ENCODE measurements at places on chromosomes 13 and 19. TPM values are rescaled to one million over a fixed set of nuclear protein-coding genes. Genes with fewer than 3 reads are reported as not detected.

Gene DIRAS1
- total RNA-seq = 0.16 TPM

- peaks cover 52% of the 10 kb centered on the region for H3K27me3 ChIP-seq
- no peak overlapping the region for H3K4me3 ChIP-seq
- no peaks in the 10 kb centered on the region for H3K36me3 ChIP-seq
- peaks cover 2% of the 10 kb centered on the region for H3K4me1 ChIP-seq
- no peak for DNase-seq
Observed at GRCh38 chr13:111893607-111894443, 173.1 kb upstream of the SOX1 start.

GRCh38 chr19:34323433-34324204 is 41.4 kb upstream of the GPI start:
- DNase-seq = no peak
- H3K36me3 ChIP-seq = peaks cover 17% of the 10 kb centered on the region
- H3K27me3 ChIP-seq = no peaks in the 10 kb centered on the region
- no peak overlapping the region for H3K27ac ChIP-seq
- peaks cover 11% of the 10 kb centered on the region for H3K4me1 ChIP-seq

- no peak overlapping the region for H3K4me3 ChIP-seq
- H3K27me3 ChIP-seq = peaks cover 44% of the 10 kb centered on the region
- no peak overlapping the region for H3K27ac ChIP-seq
Observed at GRCh38 chr13:36758345-36758744, 60.7 kb upstream of the RFXAP start.

- H3K27me3 ChIP-seq = no peaks in the 10 kb centered on the region
- H3K36me3 ChIP-seq = peaks cover 4% of the 10 kb centered on the region
- peak; percentile 68 for DNase-seq
- no peak overlapping the region for H3K27ac ChIP-seq
- peaks cover 11% of the 10 kb centered on the region for H3K4me1 ChIP-seq
- peak overlapping the region; percentile 65 for H3K4me3 ChIP-seq
Observed at GRCh38 chr19:919199-920050, 2.3 kb downstream of the KISS1R start.

Gene NTF4
- total RNA-seq = not detected

GRCh38 chr19:7159105-7159933 is 89.8 kb downstream of the ZNF557 start:
- no peaks in the 10 kb centered on the region for H3K36me3 ChIP-seq
- H3K4me1 ChIP-seq = no peaks in the 10 kb centered on the region

DNA sequence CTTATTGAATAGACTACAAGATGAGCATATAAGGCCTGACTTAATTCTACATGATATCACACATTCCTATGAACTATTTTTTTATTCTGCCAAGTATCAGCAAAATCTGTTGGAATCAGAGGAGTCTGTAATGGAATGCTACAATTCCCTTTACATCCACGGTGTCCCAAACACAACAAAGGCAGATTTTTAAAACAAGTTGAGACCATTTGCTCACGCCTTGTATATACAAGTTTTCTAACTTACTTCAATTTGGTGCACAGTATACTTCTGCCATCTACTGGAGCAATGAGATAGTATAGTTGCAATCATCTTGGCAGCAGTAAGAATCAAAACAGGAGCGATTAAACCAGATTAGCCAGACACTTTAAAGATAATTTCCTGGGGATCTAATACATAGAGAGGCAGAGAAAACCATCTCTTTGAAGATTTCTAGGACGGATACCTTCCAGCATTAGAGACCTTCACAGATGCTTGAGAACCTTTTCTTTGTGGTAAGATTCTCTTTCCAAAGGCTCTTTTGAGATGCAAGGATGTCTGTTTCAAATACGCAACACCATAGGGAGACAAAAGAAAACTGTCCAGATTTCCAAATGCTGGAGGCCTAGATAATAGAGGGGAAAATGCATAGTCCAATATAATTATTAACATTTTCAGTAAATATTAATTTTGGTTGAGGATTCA is 302.0 kb upstream of the MIR17HG start:
- DNase-seq = no peak
- no peak overlapping the region for H3K27ac ChIP-seq
- no peaks in the 10 kb centered on the region for H3K4me1 ChIP-seq
- H3K36me3 ChIP-seq = no peaks in the 10 kb centered on the region
- H3K27me3 ChIP-seq = no peaks in the 10 kb centered on the region

Gene MAU2
- 39.9 TPM for total RNA-seq

- no peaks in the 10 kb centered on the region for H3K27me3 ChIP-seq
- no peak overlapping the region for H3K27ac ChIP-seq
- no peaks in the 10 kb centered on the region for H3K36me3 ChIP-seq
- no peak for DNase-seq
- H3K4me1 ChIP-seq = no peaks in the 10 kb centered on the region
Observed at GRCh38 chr13:62583466-62583865, 1167.8 kb upstream of the PCDH20 start.

Gene ATP8B3
- 2.7 TPM for total RNA-seq

Gene KLF2
- 0.18 TPM for total RNA-seq

DNA sequence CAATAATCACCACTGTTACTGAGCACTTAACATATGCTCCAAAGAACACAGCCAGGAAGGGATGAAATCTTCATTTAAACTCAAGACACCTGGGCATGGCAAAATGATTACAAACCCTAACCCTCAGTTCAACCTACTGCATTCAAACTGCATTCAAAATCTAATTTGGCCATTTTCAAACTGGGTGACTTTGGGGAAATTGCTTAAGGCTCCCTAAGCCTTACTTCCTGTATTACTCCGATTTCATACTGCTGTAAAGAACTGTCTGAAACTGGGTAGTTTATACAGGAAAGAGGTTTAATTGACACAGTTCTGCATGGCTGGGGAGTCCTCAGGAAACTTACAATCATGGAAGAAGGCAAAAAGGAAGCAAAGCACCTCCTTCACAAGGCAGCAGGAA is 50.4 kb downstream of the CBY2 start:
- H3K27me3 ChIP-seq = no peaks in the 10 kb centered on the region
- no peak overlapping the region for H3K4me3 ChIP-seq
- no peak for DNase-seq
- no peaks in the 10 kb centered on the region for H3K36me3 ChIP-seq

DNA sequence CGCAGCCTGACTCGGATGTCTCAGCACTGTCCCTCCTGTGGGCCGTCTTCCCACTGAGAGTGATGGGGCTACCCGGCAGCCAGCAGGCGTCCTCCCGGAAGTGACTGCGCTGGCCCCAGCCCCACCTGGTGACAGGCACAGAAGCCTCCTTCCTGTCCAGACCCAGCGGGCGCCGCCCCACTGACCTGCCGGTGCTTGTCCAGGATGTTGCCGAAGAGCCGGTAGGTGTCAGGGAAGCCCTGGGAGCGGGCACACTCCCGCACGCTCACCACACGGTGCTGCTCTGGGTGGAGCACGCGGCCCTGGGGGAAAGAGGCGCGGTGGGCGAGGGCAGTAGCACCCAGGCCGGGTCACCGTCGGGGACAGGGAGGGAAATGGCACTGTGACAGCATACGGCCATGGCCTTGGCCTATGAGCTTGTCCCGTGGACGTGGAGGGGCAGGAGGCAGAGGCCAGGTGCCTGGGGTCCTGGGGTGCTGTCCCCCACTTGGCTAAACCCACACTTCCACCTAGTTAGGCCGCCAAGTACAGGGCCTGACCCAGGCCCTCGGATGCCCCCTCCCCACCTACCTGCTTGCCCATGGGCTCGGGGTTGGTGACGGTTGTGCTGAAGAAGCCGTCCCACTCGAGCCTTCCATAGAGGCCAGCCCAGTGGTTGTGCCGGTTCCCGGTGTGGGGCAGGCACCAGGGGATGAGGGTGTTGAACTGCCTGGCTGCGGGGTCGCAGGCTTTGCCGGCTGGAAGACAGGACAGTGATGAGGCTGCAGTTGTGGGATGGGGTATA is 16.0 kb upstream of the EIF3G start:
- H3K36me3 ChIP-seq = peaks cover 16% of the 10 kb centered on the region
- no peaks in the 10 kb centered on the region for H3K27me3 ChIP-seq
- no peak overlapping the region for H3K4me3 ChIP-seq
- no peaks in the 10 kb centered on the region for H3K4me1 ChIP-seq

Gene ZNF675
- 24.0 TPM for total RNA-seq
